Activated B cell treated with CpG ODN at 0.5 μM for 24 hours (primary cell): ENCODE measurements at places on chromosomes 4 and X.

DNA sequence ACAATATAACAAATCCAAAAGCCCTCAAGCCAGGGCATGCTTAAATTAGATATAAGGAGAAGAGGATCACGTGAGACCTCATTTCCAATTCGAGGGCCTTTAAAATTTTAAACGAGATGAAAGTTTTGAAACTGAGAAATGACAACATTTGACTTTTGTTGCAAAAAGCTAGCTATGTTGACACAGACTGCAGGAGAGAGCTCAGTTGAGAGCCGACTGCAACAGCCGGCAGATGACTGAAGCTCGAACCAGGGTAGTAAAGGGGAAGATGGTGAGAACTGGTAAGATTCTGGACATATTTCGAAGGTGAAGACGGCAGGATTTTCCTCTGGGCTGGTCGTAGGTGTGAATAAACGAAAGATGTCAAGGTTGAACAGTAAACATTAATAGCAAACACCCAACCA lies 773 bp downstream of the PRMT9 start:
- DNase-seq: no peak

DNA sequence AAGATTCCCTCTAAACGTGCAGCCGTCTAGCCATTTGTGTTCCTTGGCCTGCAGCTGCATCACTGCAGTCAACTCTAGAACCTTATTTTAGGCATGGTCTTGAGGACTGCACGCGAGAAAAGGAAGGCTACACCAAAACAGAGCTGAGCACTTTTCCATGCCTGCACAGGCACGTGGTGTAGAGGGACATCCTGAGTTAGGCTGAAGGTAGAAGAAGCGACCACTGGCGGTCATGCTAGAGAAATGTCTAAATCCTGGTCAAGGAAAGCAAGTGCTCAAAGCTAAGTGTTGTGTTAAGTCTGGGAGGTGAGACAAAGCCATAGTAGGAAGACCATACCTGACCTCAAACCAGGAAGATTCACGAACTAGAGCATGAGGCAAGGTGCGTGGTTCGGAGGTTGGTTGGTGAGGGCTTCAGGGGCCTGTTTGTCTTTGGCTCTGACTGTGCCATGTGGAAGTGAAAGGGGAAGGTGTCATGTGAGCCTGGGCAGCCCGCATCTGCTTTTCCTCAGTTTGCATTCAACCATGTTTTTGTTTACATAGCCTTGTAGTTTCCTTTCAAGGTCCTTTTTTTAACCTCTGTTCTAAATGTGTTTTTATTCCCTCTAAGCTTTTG lies 203.8 kb downstream of the AASDH start:
- DNase-seq: no peak

GRCh38 chr4:40480291-40480690 lies 145.2 kb downstream of the CHRNA9 start:
- DNase-seq: no peak

GRCh38 chrX:9298221-9298620 lies 166.6 kb upstream of the TBL1X start:
- DNase-seq: no peak

DNA sequence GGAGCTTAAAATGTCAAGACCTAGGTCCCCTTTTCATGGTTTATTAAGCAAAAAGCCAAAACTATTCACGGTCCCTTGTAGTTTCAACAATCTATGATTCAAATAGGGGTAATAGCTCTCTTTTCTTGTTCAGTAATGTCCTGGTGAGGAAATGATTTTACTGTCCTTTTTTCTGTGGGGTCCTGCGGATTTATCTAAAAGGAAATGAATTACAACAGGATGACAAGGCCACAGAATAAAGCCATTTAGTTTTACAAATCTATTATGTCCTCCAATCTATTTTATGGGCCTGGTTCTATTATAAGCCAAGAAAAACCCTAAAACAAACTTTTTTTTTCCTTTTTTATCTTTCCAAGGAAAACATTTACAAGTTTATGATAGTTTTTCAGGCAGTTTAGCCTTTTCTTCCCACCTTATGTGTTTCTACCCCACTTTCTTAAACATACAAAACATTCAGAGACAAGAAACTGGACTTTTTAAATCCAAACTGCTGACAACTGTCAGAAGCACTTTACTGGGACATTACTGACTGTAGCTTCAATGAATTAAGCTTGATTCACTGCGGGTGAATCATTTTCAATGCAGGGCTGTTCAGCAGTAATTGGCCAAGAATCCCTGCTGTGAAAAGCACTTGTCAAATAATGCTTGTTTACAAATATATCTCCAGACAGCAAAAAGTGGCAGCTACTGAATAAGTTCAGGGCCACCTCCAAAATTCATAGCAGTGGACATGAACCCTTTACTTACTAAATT lies 4.3 kb downstream of the EPHA5 start:
- no peak for DNase-seq

GRCh38 chr4:3489451-3489962 lies 26.4 kb downstream of the DOK7 start:
- no peak for DNase-seq

GRCh38 chrX:130197464-130197863 lies 25.7 kb downstream of the RAB33A start:
- no peak for DNase-seq

GRCh38 chr4:13262816-13263215 lies 221.3 kb downstream of the RAB28 start:
- no peak for DNase-seq

DNA sequence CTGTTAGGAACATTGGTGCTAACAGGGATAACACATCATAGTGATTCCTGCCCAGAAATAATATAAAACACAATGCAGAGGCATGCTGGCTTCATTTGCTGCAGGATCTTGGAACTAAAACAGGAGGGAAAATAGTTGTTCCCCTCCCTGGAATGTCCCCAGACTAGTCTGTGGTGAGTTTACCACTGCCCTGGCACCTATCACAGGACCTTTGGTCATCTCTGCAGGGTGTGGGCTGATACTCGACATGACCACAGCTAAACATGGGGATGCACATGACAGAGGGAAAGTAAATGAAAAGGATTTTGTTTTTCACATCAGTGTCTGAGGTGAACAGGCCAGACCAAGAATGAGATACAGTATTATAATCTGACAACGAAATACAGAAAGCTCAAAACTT lies 160.2 kb upstream of the DKK2 start:
- no peak for DNase-seq

GRCh38 chr4:8550691-8551090 lies 29.5 kb upstream of the GPR78 start:
- no peak for DNase-seq

DNA sequence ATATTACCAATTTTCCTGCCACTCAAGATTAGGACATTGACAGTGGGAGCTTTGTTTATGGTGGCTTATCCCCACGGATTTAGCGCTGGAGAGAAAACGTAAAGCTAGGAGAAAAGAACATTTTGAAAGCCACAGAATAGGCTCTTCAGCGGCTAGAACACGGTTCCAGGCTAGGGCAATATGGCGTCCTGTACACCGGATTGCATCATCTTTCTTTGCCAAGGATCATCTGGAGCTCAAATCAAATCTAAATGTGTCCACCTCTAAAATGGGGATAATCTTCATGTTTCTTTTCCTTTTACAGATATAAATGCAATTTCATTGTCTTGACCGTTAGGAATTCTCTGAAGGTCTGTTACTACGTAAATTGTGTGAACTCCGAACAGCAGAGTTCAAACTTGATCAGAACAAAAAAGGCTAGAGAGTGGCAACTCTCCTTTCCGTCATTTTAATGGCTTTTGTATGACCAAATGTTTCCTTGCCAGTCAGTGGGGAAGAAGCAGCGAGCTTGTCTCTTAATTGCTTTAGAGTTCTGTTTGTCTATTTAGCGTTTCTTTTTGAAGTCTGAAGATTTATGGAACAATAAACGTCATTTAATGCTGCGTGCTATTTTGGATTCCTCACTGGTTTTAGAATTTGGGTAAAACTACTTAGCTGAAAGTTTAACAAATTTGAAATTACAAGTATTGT lies 2.6 kb upstream of the WWC2 start:
- DNase-seq: no peak

GRCh38 chr4:73450398-73451004 lies 14.5 kb downstream of the AFP start:
- no peak for DNase-seq

- no peak for DNase-seq
Measured at GRCh38 chr4:46870411-46870810, 38.6 kb downstream of the COX7B2 start.

DNA sequence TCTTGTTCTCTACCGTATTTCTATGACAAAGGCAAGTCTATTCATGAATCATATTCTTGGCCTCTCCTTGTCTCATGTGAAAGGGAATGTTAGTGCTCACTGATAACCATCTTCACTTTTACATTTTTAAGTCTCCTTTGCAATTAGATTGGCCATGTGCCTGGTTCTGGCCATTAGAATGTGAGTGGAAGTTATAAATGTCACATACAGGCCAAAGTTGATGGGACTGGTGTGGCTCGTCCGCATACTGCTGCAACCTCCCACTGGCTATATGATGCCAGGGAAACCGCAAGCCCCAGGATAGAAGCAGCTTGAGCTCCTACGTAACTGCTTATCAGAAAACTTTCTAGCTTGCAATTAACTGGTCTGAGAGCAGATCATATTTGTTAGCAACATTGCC lies 86.1 kb downstream of the MAGEC1 start:
- no peak for DNase-seq

DNA sequence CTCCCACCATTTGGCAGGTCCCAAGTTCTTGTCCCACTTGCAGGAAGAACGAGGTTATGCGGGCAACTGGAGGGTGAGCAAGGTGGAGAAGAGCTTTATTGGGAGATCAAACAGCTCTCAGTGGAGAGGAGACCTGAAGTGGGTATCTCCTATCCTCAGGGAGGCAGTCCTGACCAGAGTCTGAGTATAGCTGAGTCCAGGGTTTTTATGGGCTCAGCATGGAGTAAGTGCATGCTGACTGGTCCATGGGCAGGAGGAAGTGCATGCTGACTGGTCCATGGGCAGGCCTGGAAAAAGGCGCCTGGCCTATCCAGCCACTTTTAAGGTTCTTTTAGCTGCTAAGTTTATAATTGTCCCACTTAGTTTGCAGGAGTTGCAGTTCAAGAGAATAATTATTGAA lies 7.4 kb upstream of the HNRNPD start:
- no peak for DNase-seq

DNA sequence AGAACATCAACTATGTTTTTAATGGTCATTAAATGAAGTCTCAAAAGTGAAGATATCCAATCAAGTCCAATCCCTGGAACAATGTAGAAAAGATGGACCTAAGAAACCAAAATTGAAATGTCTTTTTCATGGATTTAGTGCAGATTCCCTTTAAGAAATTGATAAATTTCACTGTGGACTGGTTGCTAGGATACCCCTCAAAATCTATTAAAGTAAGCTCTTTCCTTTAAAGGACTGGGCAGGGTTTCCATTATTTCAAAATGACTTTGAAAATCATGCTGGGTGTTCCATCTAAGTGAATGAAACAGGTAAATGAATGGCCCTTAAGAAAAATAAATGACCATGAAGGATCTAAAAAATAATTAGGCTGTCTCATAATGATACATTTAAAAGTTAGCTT lies 28.6 kb downstream of the PLRG1 start:
- DNase-seq: no peak

DNA sequence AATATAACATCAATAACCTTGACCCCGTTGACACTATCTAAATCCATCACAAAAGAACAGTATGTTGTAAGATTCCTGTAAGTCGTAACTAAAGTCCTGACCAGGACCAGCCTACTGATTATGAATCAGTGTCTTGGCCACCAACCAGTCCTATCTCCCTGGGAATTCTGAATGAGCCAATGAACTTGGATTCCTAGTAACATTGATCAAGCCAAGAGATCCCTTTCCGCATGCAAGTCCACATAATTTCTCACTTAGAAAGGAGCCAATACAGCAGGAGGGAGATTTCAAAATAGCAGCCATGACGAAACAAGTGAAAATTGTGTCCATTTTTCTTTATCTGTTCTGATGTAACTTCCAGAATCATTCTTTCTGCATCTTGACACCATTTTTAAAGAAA lies 9.5 kb downstream of the XPNPEP2 start:
- DNase-seq: no peak

DNA sequence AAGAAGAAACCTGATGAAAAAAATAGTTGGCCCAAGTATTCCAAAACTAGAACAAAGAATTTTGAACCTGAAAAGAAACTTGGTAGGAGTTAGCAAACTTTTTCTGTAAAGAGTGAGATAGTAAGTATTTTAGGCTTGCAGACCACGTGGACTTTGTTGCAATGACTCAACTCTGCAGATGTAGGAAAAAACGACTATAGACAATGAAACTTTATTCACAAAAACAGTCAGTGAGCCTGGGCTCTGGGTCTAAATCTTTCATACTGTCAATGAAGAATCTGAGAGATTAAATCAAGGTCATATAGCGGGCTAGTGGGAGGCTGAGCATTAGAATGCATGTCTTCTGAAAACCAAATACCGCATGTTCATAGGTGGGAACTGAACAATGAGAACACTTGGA lies 23.0 kb downstream of the SH3D19 start:
- DNase-seq: no peak

DNA sequence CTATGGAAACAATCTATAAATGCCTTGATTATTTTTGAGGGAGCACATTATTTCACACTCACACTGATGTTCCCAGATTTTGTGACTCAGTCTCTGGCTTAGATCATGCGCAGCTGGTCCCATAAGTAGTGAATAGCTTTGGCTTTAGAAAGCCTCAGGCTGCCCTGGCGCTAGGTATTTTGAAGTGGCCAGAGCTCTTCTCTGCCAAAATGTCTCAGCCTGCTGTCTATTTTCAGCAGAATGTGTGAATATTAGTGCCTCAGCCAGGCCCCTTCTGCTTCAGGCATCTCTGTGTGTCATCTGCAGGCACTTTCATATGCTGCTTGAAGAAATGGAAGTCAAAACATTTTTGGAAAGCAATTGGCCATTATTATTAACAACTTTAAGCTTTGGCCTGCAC lies 931.0 kb upstream of the INTU start:
- no peak for DNase-seq

DNA sequence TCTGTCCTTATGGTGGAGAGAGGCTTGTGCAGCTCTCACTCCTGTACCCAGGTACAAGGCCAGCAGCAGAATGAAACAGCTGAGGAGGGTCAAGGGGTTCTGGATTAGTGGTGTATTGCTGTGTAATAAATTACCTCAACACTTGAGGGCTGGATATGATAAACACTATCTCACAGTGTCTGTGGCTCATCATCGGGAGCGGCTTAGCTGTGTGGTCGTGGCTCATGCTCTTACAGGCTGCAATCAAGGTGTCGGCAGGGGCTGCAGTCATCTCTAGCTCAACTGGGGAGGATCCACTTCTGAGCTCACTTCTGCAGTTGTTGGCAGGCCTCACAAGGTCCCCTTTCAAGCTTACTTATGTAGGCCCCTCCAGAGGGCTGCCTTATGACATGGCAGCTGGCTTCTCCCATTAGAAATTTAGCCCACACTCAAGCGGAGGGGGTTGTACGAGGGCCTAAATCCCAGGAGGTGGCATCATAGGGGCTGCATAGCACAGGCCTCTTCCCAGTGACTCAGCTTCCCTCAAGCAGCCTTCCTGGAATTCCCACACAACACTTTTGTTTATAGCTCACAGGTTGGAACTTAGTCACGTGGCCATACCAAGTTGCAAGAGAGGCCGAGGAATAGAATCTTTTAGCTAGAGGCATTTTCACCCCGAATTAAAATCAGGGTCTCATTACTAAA lies 148.2 kb upstream of the RPS6KA3 start:
- no peak for DNase-seq

GRCh38 chr4:145566086-145566708 lies 53.0 kb upstream of the MMAA start:
- no peak for DNase-seq
